Cardiac muscle cell (in vitro differentiated cells and primary cell): ENCODE measurements at places on chromosomes 5 and 9. TPM values are rescaled to one million over a fixed set of nuclear protein-coding genes. Genes with fewer than 3 reads are reported as not detected.

GRCh38 chr5:138702166-138703077 is 50.8 kb upstream of the CTNNA1 start:
- no peak for DNase-seq
- no peak overlapping the region for H3K4me3 ChIP-seq
- H3K27ac ChIP-seq: no peak overlapping the region
- H3K36me3 ChIP-seq: no peaks in the 10 kb centered on the region
- H3K27me3 ChIP-seq: no peaks in the 10 kb centered on the region

DNA sequence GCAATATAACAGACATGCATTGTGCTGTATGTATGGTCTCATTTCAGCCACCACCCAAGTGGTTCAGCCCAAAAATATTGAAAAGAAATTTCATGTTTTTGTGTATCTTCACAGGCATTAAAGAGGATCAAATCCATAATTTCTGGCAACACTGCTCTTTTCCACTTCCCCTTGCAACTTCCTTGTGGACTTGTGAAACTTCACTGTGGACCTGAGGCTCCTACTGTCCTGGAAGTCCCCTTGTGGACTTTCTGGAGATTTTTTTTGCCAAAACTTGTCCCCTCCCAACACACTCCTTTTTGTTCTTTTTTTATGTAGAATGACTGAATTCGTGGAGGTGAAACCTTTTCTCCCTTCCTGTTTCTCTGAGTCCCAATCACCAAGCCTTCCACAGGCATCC is 14.3 kb downstream of the OTULINL start:
- DNase-seq: no peak
- H3K36me3 ChIP-seq: no peaks in the 10 kb centered on the region
- H3K4me1 ChIP-seq: no peaks in the 10 kb centered on the region
- H3K27ac ChIP-seq: no peak overlapping the region
- H3K27me3 ChIP-seq: no peaks in the 10 kb centered on the region

DNA sequence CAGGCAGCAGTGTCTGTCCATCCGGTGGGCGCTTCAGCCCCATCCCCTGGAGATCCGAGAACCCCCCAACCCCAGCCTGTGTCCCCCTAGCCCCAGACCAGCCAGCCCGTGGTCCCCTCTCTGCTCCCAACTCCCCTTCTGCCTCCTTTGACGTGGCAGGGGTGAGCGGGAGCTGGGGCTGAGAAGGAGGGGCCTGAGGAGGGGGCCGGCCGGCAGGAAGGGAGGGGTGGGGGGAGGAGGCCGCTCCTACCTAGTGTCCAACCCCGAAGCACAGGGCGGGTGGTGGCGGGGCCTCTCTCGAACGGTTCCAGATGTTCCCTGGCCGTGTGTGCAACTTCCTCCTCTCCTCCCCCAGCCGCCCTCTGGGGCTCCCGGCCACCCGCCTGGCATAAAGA is 31.0 kb downstream of the GOLGA2 start:
- H3K27ac ChIP-seq: no peak overlapping the region
- no peaks in the 10 kb centered on the region for H3K27me3 ChIP-seq

GRCh38 chr5:21574438-21574837 is 1278.7 kb downstream of the CDH12 start:
- DNase-seq: peak; percentile 77
- H3K4me1 ChIP-seq: peaks cover 6% of the 10 kb centered on the region
- no peak overlapping the region for H3K4me3 ChIP-seq
- no peaks in the 10 kb centered on the region for H3K36me3 ChIP-seq
- H3K27ac ChIP-seq: no peak overlapping the region

NRG2 gene
- total RNA-seq: 16.5 and 20.7 TPM in 2 replicates
